GM12878 (cell line): ENCODE measurements at places on chromosomes 3 and 15. TPM values are rescaled to one million over a fixed set of nuclear protein-coding genes. Genes with fewer than 3 reads are reported as not detected.

The CA12 gene
- 0.10 and 0.11 TPM in 2 replicates for total RNA-seq

The CASR gene
- 0.13 and 0.27 TPM in 2 replicates for total RNA-seq

GRCh38 chr15:22966321-22967083 is 13.7 kb downstream of the CYFIP1 start:
- H3K4me1 ChIP-seq = peaks cover 5% of the 10 kb centered on the region; the same call in 1 of the 2 replicates
- H3K27me3 ChIP-seq = no peaks in the 10 kb centered on the region

- H3K27ac ChIP-seq = peak overlapping the region; percentile 92
- DNase-seq = no peak
- H3K27me3 ChIP-seq = no peaks in the 10 kb centered on the region
- H3K36me3 ChIP-seq = no peaks in the 10 kb centered on the region; the same call in 1 of the 2 replicates
- peaks cover 10% of the 10 kb centered on the region for H3K4me1 ChIP-seq
- H3K4me3 ChIP-seq = peak overlapping the region; percentile 67
Observed at GRCh38 chr15:84982301-84982920, 755 bp downstream of the PDE8A start.

DNA sequence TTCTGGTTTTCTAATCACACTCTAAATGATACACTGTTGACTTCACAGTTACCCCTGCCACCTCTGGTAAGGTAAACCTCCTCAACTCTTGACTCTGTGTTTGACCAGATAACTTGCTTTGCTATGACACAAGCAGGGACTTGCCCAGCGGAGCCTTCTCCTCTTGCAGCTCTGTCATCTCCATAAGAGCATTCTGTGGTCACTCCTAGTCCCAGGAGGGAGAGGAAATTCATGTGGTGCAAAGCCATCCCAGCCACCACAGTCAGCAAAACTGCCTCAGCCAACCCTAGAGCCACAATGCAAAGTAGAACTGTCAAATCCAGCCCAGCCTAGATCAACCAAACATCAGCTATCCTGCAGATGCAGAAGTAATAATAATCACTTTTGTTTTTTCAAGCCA is 144.7 kb upstream of the GADL1 start:
- H3K4me1 ChIP-seq = no peaks in the 10 kb centered on the region
- no peak overlapping the region for H3K4me3 ChIP-seq
- no peak overlapping the region for H3K27ac ChIP-seq
- H3K27me3 ChIP-seq = no peaks in the 10 kb centered on the region
- H3K36me3 ChIP-seq = no peaks in the 10 kb centered on the region

- peaks cover 11% of the 10 kb centered on the region for H3K4me1 ChIP-seq
- DNase-seq = no peak
- no peaks in the 10 kb centered on the region for H3K27me3 ChIP-seq
- no peak overlapping the region for H3K27ac ChIP-seq
Observed at GRCh38 chr3:192091831-192092230, 630.9 kb downstream of the PYDC2 start.

DNA sequence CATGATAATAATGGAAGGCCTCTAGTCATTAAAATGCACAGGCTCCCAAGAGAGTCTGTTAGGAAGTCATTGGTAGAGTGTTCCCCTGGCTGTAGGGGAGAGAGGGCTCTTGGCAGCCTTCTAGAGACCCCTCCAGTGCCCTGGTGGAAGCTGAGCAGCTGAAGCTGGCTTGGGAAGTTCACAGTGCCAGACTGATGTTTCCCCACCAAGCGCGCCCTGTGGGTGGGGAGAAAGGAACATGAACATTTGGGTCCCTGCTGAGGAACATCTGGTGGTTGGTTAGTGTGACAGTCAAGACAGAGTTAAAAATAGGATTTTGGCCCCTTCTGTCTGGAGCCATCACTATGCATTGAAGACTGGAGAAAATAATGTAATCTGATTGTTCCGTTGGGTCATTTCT is 37.1 kb upstream of the RGMA start:
- DNase-seq = no peak
- no peaks in the 10 kb centered on the region; the same call in none of the 2 replicates for H3K27me3 ChIP-seq
- H3K4me3 ChIP-seq = no peak overlapping the region
- no peak overlapping the region for H3K27ac ChIP-seq

- H3K4me1 ChIP-seq = no peaks in the 10 kb centered on the region
- DNase-seq = no peak
- peaks cover 2% of the 10 kb centered on the region for H3K36me3 ChIP-seq
- no peak overlapping the region for H3K27ac ChIP-seq
- no peak overlapping the region for H3K4me3 ChIP-seq
- no peaks in the 10 kb centered on the region for H3K27me3 ChIP-seq
Observed at GRCh38 chr15:45660231-45660979, 25.6 kb downstream of the SQOR start.
